ENCODE measurements at places on chromosomes 6 and 20.

- no peak for DNase-seq
Observed at GRCh38 chr6:140061110-140062042, 686.9 kb upstream of the CITED2 start.

DNA sequence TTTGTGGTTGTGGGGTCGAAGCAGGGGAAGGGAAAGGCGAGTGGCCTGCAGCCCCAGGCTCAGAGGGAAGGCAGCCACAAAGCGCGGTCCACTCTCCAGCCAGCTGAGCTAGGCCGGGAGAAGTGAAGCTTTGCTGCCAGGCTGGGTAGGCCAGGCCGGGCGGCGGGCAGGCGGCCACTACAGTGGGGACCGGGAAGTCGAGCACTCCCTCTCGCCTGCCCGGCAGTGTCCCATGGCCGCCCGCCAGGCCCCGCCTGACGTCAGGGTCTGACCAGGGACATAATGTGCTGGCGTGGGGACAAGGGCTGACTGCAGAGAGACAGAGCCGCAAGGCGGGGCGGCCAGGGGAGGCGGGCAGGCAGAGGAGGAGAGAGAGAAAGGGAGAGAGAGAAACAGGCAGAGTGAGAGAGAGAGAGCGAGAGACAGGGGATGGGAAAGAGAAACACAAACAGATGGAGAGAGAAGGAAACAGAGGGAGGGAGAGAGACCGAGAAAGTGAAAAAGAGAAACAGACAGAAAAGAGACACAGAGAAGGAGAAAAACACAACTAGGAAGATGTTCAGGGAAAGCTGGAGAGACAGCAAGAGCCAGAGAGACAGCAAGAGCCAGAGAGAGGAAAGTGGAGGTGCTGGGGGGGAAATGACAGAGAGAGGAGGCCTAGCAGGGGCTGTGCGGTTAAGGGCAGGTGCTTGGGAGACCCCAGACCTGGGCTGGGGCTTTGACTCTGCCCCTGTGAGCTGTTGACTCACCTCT, 94.5 kb upstream of the PTPN1 start:
- no peak for DNase-seq

GRCh38 chr6:71404145-71404966, 115.7 kb downstream of the OGFRL1 start:
- DNase-seq, result no peak

GRCh38 chr6:131635384-131636340, 1.4 kb upstream of the ENPP3 start:
- no peak for DNase-seq

DNA sequence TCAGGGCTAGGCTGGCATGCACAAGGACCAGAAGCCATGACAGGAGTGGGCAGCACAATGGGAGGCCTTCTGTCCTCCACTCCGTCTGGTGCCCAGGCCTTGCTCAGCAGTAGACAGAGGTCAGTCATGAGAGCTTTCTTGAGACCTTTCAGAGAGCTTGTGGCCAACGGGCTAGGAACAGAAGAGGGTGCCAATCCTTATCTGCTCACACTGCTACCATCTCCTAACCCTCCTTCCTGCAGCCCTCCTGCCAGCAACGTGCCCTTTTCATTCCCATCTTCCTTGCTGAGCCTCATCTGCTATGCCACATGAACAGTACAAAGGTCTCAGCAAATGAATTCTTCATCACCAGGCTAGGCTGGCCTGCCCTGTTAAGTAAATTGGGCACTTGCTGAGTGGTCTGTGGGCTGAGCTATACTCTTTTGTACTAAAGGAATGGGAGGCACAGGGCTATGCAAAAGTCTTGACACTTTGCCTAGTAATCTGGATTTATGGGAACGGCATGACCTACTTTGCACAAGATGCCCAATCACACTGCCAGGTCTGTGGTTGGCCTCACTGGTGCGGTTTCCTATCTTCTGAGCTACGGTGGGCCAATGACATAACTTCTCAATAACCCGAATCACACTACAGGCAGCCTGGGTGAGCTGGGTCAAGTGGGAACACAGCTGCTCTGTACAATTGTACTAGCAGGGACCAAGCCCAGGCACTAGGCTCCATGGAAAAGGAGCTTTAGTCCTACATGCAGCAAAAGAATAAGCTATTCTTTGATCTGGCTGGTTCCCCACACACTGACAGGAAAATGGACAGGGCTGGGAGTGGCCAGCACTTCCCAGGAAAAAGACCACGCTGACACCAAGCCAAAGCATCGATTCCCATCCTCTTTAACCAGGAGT, 47.8 kb downstream of the ELOVL5 start:
- peak; percentile 23 for DNase-seq

GRCh38 chr20:23114448-23115082, 28.4 kb upstream of the CD93 start:
- DNase-seq, result no peak

GRCh38 chr6:16344756-16345155, 106.4 kb downstream of the GMPR start:
- no peak for DNase-seq

DNA sequence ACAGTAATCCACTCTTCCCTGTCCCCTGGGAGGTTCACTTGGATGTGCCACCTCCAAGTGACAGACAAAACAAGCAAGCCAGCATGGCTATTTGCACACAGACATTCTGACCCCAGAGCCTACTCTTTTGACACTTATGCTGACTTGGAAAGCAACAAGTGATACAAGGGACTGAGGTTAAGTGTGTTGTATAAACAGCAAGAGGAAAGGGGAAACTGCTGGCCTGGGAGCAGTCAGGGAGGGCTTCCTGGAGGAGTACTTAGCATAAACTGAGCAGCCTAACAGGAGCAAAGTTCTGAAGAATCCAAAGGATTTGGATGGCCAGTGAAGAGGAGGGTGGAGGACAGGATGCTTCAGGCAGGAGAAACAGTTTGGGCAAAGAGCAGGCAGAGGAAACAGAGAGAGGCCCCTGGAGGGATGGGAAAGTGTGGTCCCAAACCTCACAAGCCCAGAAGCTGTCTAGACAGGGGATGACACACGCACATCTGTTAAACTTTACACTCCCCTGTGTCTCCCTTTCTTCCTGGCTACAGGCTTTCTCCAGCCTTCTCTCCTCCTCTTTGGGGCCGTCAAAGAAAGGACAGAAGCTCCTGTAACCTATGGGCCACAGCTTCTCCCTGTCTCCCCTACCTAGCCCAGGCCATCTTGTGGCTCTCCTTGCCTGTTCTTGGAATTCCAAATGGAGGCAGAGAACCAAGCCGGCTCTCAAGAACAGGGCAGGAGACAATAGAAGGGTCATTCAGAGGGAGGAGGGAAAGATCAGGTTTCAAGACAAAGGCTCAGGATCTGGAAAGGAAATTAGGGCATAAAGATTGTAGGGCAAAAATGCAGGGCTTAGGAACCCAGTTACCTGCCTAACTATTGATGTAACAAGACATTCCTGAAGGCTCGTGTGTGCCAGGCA, 19.3 kb downstream of the SULF2 start:
- DNase-seq, result no peak

DNA sequence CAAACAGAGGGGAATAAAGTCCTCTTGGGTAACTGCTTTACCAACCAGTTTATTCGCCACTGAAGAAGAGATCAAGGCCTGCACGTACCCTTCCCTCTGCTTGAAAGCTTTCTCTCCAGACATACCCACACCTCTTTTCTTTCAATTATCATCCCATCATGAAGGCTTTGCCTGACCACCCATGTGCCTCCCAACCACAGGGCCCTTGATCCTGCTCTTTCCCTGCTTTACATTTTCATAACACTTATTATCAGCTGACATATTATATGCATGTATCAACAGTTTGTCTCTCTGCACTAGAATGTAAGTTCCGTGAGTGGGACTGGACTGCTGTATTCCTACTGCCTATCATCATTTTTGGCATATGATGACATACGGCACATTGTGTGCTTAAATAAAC, 20.9 kb upstream of the RPN2 start:
- DNase-seq, result no peak

DNA sequence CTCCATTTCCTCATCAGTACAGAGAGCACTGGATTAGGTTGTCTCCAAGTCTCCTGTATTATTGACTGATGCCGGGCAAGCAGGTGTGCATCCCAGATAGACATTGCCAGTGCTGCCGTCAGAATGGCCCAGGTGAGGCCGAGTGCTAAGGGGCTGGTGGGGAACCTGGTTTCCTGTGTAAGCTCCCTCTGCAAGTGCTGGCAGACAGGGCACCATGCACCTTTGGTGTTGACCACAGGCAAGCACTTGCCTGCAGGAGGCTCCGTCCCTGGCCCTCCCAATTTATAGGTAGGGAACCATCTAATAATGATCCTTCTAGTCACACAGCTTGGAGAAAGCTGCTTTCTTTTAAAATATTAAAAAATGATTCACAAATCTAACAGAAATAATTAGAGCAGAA, 747 bp downstream of the GABRR1 start:
- no peak for DNase-seq

- no peak for DNase-seq
Observed at GRCh38 chr6:54876365-54876764, 29.8 kb downstream of the FAM83B start.

DNA sequence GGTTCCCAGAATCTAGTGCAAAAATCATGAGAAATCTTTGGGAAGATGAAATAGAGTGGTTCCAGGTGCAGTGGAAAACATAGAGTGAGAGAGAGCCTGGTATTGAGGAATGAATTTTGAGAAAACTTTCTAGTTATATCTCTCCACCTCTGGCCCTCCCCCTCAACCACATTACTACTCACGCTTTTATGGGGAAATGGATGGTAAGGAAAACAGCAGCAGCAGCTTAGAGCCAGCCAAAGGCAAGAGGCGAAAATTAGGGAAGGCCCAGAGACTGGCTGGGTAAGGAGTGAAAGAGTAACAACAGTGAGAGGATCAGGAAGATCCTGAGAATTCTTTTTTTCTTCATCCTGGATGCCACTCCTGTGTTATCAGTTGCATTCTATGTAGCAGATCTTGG, 187.9 kb upstream of the ECI2 start:
- DNase-seq, result no peak

- DNase-seq, result no peak
Observed at GRCh38 chr20:59559863-59560262, 44.5 kb upstream of the PHACTR3 start.

DNA sequence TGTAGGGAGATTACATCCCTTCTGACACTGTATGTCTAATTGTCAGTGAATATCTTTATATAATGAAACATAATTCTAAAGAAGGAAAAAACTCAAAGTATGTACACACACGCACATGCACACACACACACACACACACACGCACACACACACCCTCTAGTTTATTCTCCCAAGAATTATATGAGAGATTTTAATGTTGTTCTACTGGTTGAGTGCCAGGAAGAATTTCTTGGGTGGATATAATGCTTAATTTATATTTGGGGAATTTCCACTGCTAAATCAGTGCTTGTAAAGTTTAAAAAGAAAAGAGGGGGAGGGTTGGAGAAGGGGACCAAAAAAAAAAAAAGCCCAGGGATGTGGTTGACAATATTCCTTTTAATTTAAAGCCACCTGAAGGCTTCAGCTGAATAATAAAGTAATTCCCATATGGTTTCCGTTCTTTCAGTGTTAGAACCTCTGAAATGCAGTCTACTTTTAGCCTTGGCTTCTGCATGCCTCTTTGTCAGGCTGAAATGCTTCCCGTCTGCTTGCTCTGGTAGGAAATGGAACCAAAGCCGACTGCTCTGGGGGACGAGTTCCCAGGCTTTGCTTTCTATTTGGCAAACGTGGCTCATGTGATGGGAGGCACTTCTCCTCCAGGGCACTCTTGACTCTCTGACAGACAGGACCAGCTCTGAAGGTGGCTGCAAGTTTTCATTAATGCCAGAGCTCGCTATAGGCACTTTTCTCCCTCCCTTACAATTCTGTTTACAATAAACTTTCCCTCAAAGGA, 225.4 kb downstream of the PRL start:
- DNase-seq, result no peak

DNA sequence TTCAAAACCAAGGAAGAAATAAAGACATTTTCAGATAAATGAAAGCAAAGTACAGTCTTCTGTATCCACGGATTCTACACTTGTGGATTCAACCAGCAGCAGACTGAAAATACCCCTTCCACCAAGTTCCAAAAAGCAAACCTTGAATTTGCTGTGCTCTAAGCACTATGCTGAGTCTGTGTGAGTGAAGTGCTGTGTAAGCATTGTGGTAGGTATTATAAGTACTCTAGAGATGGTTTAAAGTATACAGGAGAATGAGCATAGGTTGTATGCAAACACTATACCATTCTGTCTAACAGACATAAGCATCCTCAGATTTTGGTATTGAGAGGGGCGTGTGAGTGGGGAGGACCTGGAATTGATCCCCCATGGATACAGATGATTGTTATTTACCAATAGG, 9.6 kb downstream of the OSER1 start:
- no peak for DNase-seq

GRCh38 chr6:167720456-167721285, 106.0 kb upstream of the AFDN start:
- DNase-seq, result no peak

GRCh38 chr20:5448449-5449118, 131.8 kb upstream of the PROKR2 start:
- DNase-seq, result peak; percentile 5

GRCh38 chr6:158773581-158774449, 45.4 kb downstream of the EZR start:
- DNase-seq, result no peak

DNA sequence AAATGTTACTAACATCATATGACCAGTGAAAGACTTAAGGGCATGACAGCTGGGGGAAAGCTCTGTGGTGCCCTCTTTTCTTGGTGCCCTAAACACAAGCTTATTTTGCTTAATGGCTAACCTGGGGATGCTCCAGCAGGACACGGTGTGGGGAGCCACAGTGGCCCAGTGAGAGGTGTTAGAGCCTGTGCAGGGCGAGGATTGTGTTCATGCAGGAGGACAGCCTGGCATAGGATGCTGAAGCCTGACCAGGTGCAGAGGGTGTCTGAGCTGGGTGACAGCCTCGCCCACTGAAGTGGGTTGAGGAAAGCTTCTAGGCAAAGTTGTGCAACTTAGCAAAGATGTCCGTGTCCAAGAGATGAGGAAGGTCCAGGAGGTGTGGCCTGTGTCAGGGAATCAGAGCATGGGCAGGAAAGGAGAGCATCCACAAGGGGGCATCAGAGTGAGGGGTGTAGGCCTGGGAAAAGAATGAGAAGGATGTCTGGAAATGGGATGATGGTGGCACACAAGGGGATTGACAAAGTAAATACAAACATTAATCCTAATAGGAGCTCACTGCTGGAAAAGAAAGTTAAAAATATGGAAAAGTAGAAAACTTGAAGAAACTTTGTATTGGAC, 33.9 kb downstream of the SLC17A4 start:
- no peak for DNase-seq

DNA sequence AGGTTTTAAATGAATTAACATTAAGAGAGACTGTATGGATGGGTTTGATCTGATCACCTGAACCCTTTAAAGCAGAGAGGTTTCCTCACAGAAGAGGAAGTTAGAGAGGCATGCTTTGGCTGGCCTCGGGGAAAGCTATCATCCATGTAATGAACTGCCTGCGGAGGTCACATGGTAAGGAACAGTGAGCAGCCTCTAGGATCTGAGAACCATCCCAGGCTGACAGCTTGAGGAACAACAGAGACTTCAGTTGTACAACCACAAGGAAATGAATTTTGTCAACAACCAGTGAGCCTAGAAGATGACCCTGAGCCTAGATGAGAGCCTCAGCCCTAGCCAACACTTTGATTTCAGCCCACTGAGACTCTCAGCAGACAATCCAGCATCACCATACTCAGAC, 2.9 kb upstream of the COL21A1 start:
- no peak for DNase-seq

Measured in activated effector memory CD4-positive, alpha-beta T cell treated with Interleukin-2 at 50 U/mL for 16 hours (primary cell).